ENCODE measurements at places on chromosomes 1 and 21.

- DNase-seq = no peak
These were observed 8.6 kb upstream of the AK2 start for GRCh38 chr1:33045246-33045645.

DNA sequence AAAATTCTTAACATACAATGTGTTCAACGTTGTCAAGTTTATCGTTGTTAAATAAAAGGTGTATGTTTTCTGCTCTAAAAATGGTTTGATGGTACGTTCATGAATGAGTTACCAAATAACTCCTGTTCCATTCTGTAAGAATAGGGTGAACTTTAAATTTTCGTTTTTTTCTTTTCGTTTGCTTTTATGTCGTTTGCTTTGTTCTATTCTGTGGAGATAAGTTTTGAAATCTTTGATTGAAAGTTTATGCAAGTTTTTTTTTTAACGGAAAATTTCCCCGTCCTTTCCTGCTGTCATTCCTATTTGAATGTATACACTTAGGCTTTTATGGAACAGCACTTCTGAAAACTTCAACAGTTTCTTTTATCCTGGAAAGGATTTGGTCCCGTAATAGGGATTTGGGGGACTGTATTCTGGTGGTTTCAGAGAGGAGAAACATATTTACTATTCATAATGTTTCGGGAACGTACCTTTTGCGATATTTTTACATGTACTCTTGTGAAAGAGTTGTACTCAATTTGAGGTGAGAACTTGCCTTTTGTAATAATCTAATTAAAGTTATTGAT is 1.7 kb downstream of the DR1 start:
- DNase-seq = no peak

GRCh38 chr1:165903672-165904071 is 76.3 kb downstream of the UCK2 start:
- peak; percentile 94 for DNase-seq

DNA sequence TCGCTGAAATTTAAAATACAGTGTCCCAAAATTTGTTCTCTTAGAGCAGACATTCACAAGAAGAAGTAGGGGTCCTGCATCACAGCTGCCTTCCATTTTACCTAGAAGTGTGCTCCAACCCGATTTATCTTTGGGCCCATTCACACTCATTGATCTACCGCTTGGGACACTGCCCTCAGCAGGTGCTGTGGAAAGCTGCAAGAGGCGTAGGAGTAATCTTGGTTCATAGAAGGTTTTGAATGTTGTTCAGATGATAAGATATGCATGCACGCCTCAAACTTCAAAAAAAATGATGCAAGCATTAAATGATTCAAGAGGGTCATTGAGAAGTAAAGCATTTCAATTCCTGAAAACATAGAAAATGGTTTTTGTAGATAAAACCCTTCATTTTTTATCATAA is 18.6 kb upstream of the C1orf105 start:
- no peak for DNase-seq

DNA sequence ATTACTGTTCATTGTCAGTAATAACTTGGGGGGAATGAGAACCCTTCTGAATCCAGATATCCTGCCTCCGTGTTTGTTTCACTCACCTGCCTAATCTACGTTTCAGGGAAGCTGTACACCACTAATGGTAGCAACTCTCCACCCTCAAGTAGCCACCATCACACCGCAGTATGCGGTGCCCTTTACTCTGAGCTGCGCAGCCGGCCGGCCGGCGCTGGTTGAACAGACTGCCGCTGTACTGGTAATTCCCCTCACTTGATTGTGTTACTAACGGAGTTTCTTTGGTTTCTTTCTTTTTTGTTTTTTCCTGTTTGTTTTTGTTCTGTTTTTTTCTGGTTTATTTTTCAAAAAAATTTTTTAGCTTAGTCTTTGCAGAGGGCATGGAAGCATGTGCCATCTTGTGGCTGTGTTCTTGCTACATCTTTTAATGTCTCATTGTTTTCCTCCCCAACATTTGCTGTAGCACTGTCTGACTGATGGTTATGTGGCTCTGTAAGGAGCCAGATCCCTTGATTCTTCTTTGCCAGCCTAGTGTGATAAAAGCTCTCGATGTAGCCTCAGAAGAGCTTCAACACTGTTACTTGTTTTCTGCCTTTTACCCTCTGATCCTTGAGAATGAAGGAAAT is 15.9 kb upstream of the OLFML3 start:
- DNase-seq = no peak

DNA sequence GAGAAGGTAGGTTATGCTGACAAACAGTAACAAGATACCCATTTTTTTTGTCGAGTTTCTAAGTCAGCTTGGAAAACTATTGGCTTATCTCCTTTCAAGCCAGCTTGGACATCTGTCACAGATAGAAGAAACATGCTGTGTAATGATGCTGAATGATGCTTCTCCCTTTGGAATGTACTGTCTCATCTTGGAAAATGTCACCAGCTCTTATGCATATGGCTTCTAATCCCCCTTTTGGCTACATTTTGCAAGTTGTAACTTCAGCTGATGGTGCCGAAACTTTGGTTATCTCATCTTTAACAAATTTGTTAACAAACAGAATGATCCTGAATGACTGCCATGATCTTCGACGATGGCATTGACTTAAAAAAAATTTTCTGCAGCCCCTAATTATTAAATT is 68.8 kb upstream of the ST6GALNAC3 start:
- no peak for DNase-seq

Measured in kidney capillary endothelial cell (primary cell).